ENCODE measurements at places on chromosomes 1 and 21.
A peak's percentile ranks its signal among the peaks of the same experiment; 100 is the strongest.

DNA sequence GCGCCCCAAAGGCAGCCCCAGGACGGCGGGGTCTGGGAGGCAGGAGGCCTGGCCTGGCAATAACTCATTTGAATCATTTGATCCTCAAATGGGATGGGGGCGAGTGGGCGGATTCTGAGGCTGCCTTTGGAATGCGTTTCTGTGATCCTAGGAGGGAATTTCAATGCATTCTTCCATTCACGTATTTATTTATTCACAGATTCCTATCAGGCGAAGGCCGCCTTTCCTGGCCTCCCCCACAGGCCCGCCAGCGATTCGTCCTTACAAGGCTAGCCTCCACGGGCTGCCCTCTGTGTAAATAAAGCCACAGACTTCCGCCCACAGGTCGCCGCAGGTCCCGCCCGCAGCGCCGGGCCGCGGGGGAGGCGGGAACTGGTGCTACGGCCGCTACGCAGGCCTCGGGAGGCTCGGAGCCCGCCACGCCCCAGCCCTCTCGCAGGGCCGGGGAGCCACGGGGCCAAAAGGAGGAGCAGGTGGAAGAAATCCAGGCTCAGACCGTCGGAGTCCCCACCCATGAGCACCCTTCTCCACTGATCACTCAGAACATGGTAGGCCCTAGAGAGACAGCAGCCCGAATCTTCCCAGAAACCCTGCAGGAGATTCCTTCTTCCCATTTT is 31.3 kb upstream of the JUN start:
- peak; percentile 86 for DNase-seq

- peak; percentile 69 for DNase-seq
Observed at GRCh38 chr1:89454845-89455521, 69.6 kb upstream of the LRRC8B start.

- DNase-seq = peak; percentile 22
Observed at GRCh38 chr1:30758785-30759380, 1.3 kb upstream of the LAPTM5 start.

GRCh38 chr21:36465478-36465877 is 14.4 kb downstream of the CLDN14 start:
- DNase-seq = no peak
